ENCODE measurements at places on chromosomes 6 and 20. TPM values are rescaled to one million over a fixed set of nuclear protein-coding genes. Genes with fewer than 3 reads are reported as not detected.

GRCh38 chr20:3323398-3323797 lies 84.1 kb downstream of the DNAAF9 start:
- no peak overlapping the region for H3K4me3 ChIP-seq
- H3K36me3 ChIP-seq, result peaks cover 19% of the 10 kb centered on the region
- no peaks in the 10 kb centered on the region for H3K27me3 ChIP-seq
- DNase-seq, result no peak
- H3K4me1 ChIP-seq, result no peaks in the 10 kb centered on the region
- no peak overlapping the region for H3K27ac ChIP-seq

Gene HLA-F
- 6.6 TPM for total RNA-seq

- H3K36me3 ChIP-seq, result no peaks in the 10 kb centered on the region
- no peak for DNase-seq
- no peak overlapping the region for H3K4me3 ChIP-seq
Measured at GRCh38 chr6:161804838-161805237, 531.0 kb upstream of the AGPAT4 start.

DNA sequence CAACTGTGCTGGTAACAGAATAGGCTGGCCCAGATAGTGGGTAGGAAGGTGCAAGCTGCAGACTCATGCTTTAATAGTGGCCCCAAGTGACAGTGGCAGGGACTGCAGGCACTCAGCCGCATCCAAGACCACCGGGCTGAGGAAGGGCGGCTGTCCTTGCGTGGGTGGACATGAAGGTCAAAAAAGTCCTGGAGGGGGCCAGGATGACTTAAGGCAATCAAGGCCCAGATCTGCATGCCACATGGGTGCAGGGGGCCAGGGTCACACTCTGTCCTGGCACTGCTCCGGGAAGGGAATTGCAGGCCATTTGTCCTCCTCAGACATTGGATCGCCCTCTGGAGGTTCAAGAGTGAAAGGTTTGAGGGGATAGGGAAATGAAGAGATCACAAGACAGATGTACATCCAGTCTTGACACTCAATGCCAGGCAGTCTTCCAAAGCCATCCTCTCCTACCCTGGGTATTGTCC lies 10.4 kb upstream of the VNN2 start:
- no peak for DNase-seq
- H3K4me1 ChIP-seq, result peaks cover 15% of the 10 kb centered on the region
- H3K27ac ChIP-seq, result no peak overlapping the region
- no peak overlapping the region for H3K4me3 ChIP-seq

Gene ECT2L
- not detected for total RNA-seq

DNA sequence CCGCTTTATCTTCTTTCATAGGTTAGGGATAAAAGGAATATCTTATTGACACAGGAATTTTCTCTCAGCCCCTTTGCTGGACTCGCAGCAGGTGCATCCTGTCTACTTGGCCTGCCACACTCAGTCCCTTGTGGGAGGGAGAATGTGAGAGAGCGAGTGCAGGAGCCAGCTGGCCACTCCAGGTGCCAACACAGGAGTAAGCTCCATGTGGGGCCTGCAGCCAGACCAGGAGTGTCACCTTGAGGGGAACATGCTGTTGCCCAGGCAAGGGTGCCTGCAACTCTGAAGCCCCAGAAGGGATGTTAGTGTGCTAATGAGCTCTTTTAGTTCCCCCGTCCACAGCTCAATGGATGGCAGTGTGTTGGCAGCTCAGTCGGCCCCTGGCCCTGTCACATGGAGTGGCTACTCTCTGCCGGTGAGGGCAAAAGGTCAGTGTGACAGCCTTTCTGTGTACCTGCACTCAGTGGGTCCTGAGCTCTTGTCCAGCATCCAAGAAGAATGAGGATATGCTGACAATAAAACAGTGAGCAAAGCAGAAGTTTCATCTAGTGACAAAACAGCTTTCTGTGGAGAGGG lies 57.1 kb downstream of the CRYBG1 start:
- H3K27me3 ChIP-seq, result peaks cover 41% of the 10 kb centered on the region
- no peak for DNase-seq
- no peak overlapping the region for H3K27ac ChIP-seq
- H3K4me3 ChIP-seq, result no peak overlapping the region
- peaks cover 1% of the 10 kb centered on the region for H3K36me3 ChIP-seq

All from chondrocyte (in vitro differentiated cells).